Activated gamma-delta T cell (primary cell): ENCODE measurements at places on chromosomes 12 and 14.

DNA sequence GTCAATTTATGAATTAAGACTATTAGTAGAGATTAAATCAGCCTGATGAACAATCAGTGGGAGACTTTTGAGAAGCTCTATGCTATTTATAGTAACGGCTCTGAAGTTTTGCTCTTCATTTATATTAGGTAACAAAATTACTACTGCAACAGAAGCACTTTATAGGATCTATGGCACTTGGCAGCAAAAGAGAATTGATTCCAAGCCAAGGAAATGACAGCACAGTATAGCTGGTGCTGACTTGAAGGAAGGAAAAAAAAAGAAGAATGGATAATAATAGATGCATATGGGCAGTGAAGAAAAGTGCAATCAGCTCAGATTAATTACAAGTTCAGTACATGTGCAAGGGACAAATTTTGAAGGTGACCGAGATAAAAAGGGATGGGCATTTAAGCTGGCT, 228.2 kb upstream of the PPFIA2 start:
- DNase-seq = no peak

GRCh38 chr12:39616251-39616650, 3.4 kb downstream of the ABCD2 start:
- DNase-seq = no peak

- DNase-seq = no peak
Measured at GRCh38 chr12:89700191-89700810, 8.3 kb downstream of the ATP2B1 start.

GRCh38 chr14:80988735-80989429, 33.5 kb downstream of the TSHR start:
- no peak for DNase-seq

DNA sequence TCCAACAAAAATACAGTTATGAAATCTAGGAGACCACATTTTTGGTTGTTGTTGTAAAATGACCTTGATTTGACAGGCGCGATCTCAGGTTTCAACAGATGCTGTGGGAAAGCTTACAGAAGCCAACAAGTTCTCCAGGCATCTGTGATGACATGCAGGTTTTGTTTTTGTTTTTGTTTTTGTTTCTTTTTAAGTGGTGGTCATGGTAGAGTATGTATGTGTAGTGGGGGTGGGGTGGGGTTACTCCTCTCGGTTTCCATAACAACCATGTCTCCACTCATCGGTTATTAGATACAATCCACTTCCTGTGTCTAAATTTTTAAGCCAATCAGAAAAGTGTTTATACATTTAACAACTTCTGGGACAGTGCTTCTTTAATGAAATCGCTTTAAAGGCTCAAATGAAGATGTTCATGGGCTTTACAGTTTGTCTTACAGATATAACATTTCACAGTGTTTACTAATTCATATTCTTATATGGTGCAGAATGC, 199.9 kb upstream of the FOXN3 start:
- no peak for DNase-seq

DNA sequence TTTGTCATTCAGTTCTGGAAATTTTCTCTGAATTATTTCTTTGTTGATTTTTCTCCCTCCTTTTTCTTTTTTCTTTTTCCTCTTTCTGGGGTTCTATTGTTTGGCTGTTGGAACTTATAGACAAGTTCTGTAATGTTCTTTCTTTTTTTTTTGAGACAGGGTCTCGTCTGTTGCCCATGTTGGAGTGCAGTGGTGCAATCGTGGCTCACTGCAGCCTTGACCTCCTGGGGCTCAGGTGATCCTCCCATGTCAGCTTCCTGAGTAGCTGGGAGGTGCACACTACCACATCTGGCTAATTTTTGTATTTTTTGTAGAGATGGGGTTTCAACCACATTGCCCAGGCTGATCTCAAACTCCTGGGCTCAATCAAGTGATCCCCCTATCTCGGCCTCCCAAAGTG, 30.1 kb upstream of the TBC1D30 start:
- DNase-seq = no peak

- DNase-seq = no peak
Measured at GRCh38 chr12:45148006-45148405, 67.9 kb upstream of the ANO6 start.

DNA sequence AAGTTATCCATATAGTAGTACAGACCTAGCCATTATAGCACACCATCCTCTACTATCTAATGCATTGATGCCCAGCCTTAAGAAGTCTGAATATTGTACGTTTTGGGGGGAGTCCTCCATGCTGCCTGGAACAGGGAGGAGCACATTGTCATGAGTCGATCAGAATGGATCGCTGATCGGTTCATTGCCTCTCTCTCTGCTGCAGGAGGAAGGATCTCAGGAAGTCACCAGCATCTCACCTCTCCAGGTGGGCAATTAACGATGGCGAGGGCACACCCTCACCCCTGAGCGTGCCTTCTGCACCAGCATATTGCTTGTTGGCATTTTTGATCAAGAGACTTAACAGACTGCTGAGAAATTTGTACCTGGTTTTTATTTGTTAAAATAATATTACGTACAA, 11.5 kb downstream of the CCND2 start:
- DNase-seq = no peak

DNA sequence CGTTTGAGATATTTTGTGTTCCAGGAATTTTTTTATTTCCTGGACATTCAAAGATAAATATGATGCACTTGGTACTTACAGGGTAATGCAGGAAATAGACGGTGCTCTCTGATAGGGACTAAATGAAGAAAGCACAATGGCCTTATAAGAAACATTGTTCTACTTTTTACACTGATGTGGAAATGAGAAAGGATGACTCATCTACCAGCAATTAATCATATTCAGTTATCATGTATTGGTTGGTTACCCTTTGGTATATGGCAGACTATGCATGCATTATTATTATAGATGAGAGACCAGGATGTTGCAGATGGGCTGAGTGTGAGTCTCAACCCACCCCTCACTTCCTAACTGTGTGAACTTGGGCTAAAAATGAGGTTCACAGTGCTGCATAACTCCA, 222.2 kb downstream of the FLRT2 start:
- no peak for DNase-seq

- DNase-seq = peak; percentile 63
Measured at GRCh38 chr12:119989731-119990381, 820 bp downstream of the BICDL1 start.

GRCh38 chr12:82593143-82593542, 93.6 kb upstream of the TMTC2 start:
- DNase-seq = no peak

GRCh38 chr12:20525064-20525610, 156.8 kb downstream of the PDE3A start:
- DNase-seq = no peak

DNA sequence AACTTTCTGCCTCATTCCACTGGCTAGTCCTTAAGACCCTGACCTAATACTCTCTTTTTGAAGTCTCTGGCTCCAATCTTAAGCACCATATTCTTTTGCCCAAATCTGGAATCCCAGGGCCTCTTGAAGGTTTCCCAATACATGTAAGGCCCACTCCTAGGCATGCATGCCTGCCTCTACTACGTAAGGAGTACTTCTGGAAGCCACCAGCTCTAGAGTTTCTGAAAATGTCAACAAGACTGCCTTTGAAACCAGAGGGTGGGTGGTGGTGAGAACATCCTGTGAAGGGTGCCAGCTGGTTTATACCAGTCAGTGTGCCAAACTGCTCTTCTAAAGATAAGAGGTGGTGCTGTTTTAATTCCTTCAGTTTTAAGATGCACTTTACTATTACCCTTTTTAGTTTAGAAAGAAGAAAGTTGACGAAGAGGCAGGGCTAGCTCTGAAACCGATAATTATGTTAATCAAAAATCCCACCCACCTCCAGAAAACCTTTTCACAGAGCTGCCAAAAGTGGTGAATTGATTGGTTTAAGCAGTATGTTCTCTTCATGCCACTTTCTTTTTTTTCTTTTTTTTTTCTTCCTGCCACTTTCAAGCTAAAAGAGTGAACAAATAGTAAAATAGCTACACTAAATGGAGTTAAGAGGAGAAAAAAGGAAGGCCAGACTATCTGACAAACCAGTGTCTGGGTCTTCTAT, 8.7 kb upstream of the WDR89 start:
- DNase-seq = no peak

DNA sequence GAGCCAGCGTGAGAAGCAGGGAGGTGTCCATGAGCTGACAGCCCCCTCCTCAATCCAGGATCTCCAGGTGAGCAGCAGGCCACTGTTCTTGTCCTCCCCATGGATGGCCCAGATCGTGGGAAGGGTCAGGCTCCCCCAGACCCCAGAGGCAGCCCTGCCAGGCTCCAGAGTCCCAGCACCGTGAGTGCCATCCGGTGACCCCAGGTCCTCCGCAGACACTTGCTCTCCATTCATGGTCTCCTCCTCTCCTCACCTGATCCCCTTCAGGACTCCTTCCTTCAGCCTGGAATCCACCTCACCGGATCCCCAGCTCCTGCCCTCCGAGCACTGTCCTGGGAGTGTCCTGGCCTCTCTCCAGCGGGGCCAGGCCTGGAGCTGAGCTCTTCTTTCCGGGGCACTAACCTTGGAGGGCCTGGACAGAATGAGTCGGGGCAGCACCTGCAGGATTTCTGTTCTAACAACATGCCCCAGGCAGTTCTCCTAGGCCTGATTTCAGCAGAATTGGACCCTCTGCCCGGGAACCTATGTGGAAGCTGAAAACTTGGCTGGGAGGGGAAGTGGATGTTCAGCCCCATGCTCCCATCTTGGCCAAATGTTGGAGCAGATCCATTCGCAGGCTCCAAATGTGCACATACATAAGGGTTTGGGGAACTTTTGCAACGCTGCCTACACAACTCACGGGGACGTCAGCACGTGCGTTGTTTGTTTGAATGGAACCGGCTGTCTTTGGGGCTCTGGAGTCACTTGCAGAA, 341.6 kb upstream of the SFSWAP start:
- DNase-seq = no peak

DNA sequence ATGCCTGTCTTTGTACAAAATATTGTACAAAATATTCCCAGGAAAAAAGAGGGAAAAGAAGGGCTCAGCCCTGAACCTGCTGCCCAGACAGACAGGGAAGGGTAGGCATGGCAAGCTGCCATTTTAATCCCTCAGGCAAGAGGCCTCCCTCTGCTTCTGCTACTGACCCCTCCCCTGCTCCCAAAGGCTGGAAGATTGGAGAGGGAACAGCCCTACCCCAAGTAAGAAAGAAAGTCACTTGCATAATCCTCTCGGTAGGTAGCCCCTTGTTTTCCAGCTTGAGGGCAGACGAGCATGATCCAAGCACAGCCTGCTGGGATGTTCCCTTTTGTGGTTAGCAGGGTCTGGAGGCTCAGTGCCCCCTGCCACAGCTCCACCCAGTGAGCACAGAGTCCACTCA, 20.7 kb downstream of the ADCY6 start:
- no peak for DNase-seq

GRCh38 chr12:54306925-54307741, 6.3 kb upstream of the NFE2 start:
- DNase-seq = no peak

- DNase-seq = no peak
Measured at GRCh38 chr12:87092421-87092820, 836.2 kb upstream of the MGAT4C start.

DNA sequence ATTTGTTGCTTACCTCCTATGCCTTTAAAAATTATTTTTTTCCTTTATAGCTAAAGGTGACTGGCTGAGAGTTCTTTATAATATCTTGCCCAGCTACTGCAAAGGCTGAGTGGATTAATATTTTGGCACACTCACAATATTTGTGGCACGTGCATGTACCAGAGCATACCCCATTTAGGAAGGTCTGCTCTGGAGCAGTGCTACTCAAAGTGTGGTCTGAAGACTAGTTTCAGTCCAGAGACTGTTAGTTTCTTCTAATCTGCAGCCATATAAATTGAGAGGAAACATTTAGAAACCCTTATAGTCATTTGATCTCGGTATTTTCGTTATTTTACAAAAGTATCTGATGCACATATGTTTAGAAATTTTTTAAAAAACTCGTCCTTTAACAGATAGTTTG, 51.0 kb downstream of the IFT81 start:
- no peak for DNase-seq

- no peak for DNase-seq
Measured at GRCh38 chr12:131938082-131938481, 9.0 kb downstream of the PUS1 start.

- no peak for DNase-seq
Measured at GRCh38 chr14:63478437-63478852, 64.7 kb downstream of the PPP2R5E start.

DNA sequence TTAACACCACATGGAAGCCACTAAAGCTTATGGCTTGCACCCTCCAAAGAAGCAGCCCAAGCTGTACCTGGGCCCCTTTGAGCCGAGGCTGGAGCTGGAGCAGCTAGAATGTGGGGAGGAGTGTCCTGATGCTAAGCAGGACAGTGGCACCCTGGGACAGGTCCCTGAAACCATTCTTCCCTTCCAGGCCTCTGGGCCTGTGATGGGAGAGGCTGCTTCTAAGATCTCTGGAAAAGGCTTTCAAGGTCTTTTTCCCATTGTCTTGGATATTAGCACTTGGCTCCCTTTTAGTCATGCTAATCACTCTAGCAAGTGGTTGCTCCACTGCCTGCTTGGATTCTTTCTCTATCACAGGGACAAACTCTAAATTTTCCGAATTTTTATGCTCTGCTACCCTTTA, 40.9 kb downstream of the OSBPL8 start:
- no peak for DNase-seq

GRCh38 chr14:27605282-27605681, 1007.4 kb upstream of the NOVA1 start:
- DNase-seq = no peak

GRCh38 chr14:84390010-84390409, 1139.9 kb upstream of the FLRT2 start:
- DNase-seq = no peak

DNA sequence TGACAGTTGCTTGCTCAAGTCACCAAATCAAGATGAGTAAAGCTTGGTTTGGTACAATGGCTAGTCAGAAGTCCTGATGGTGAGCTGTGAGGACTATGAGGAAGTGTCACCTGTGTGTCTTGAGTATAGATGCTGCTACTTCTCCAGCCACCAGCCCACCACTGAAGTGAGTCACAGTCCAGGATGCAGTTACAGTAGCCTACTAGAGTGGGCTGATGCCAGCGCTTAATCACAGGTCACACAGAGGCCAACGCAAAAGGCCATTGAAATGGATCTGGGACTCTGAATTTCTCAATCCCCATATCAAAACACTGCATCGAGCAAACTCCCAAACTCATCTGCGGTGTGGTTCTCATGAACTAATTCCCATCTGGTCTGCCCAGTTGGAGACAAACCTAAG, 223.1 kb downstream of the ANO6 start:
- DNase-seq = no peak

DNA sequence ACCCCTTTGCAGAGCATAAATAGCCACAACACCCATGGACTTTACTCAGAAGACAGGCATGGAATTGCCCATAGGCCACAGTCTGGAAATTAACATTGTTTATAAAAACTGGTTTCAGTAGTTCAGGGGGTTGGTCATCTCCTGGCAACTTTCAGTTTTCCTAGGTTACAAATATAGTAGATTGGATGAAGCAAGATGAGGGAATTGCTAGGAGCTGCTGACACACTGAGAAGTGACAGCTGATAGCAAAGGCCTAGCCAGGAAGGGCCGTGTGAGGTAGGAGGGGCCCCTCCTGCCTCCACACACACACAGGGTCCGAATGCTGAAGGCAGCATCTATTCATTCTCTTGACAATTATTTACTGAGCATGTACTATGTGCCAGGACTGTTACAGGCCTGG, 8.3 kb downstream of the GALNT16 start:
- no peak for DNase-seq

- DNase-seq = no peak
Measured at GRCh38 chr14:22650046-22650739, 6.0 kb upstream of the OR6J1 start.

GRCh38 chr12:29552324-29552927, 54.9 kb upstream of the OVCH1 start:
- DNase-seq = no peak

GRCh38 chr12:12474471-12474928, 88.2 kb downstream of the DUSP16 start:
- no peak for DNase-seq
